Stimulated activated CD4-positive, alpha-beta T cell treated with anti-CD3 and anti-CD28 coated beads, Interleukin-12 subunit alpha, Interleukin-12 subunit beta, amount 100 ng/mL, for 48 hours (primary cell): ENCODE measurements at places on chromosomes 3 and 15.

DNA sequence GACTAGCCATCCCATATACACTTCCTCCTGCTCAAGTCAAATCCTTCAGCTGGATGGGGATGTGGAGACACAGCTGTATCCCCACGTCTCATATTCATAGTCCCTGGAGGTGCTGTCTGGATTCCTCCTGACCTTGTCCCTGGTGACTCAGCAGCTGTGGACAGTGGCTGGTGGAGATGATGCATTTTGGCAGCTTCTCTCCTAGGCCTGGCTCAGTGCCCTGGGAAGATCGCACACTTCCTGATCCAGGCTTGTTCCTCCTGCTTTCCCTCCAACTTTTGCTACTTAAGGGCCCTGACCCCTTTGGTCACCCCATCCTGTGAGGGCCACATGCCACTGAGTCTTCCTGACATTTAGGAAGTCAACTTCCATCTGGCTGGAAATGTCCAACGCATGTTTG is 44.4 kb downstream of the ADAMTSL3 start:
- no peak for DNase-seq

DNA sequence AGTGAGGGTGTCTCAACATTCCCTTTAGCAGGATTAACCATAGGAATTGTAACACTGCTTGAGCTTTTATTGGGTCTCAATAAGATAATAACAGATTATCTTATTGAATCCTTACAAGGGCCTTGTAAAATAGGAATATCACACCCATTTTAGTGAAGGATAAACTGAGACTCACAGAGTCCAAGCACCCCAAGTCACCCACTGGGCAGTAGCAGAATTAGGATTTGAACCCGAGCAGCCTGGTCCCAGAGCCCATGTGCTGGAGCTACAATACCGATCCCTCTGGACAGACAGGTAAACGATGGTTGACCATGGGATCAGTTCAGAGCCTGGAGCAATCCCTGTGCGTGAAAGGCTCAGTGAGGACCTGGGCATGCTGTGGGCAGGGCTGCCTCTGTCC is 56.3 kb upstream of the MRPS22 start:
- no peak for DNase-seq

- DNase-seq: no peak
Measured at GRCh38 chr3:21290557-21290956, 460.5 kb downstream of the ZNF385D start.

DNA sequence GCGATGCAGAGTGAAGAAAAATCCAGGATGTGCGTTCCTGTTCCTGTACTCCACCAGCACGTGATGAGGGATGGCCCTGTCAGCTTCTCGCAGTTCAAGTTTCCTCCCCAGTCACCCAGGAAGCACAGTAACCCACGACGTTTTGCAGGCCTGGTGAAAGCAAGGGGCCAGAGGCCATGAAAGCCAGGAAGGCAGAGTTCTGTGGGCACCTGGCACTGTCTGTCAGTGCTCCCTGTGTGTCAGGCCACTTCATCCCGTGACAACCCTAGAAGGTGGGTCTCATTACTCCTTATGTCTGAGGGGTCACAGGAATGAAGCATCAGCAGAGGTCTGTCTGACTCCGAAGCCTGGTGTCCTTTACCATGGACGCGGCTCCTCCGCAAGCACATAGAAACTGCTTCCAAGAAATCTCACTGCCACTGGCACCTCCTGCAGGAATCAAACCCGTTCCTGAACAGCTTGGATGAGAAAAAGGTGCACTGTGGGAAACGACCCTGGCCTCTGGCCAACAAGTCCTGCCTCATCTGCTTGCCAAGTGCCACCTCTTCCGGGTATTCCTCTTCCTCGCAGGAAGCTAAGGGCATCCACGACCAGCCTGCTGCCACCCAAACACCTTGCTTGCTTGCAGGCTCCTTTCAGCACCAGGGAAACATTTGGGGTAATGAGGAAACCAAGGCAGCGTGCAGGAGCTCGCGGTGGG is 14.6 kb downstream of the RAB43 start:
- DNase-seq: no peak

- no peak for DNase-seq
Measured at GRCh38 chr3:69488026-69488425, 102.1 kb upstream of the FRMD4B start.

- no peak for DNase-seq
Measured at GRCh38 chr3:143896486-143896885, 48.2 kb upstream of the SLC9A9 start.

GRCh38 chr3:27085829-27086730 is 283.1 kb downstream of the NEK10 start:
- DNase-seq: no peak

DNA sequence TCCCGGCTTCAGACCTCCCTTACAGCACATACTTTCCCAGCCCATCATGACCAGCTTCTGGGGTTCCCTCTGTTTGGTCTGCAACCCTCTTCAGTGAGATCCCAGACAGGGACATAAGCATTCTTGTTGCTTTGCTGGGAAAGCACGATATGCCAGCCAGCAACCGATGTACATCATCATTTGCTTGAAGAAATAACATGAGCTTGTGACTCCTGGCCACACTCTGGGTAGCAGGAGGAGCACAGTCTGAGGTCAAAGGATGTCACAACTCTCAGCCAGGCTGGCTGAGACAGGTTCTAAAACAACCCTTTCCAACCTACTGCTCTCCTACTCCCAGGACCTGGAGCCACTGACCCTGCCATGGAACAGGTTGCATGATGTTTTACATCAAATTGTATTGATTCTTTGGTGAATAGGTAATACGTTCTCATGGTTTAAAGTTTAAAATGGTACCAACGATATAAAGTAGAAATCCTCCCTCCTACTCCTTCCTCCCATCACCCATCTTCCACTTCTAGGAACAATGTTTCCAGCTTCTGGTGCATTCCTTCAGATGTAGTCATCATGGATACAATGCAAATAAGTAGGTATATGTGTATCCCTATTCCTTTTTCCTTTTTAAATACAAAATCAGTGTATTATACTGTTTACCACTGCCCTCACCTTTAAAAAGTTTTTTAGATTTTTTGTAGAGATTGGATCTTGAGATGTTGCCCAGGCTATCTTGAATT is 190.3 kb downstream of the OPA1 start:
- no peak for DNase-seq

DNA sequence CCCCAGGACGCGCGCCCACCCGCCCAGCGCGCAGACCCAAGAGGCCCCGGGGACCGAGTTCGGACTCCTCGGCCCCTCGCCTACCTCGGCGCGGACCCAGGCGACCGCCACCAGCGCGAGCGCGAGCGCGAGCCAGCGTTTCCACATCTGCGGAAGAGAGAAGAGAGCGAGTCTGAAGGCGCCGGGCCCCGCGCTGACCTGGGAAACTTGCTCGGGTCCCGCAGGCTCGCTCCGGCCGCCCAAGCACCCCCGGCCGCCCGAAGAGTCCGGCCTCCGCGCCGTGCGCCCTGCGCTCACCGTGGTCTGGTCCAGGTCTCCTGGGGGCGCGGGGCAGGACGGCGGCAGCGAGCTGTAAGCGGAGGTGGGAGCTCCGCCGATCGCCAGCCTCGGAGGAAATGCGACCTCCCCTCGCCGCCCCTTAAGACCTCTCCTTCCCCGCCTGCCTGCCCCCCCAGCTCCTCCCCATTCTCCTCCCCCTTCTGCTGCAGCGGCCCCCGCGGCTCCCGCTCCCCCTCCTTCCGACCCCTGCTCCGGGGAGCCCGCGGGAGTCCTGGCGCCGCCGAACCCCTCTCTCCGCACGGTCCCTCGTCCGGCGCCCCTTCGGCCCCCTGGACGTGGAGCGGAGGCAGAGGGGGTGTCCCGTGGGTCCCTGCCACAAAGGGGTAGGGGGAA is at the start of gene FSTL1:
FSTL1 (minus strand) TSS at position 393 of the 672 bp plus-strand sequence; CDS start at position 147, 246 bp downstream.
- no peak for DNase-seq

DNA sequence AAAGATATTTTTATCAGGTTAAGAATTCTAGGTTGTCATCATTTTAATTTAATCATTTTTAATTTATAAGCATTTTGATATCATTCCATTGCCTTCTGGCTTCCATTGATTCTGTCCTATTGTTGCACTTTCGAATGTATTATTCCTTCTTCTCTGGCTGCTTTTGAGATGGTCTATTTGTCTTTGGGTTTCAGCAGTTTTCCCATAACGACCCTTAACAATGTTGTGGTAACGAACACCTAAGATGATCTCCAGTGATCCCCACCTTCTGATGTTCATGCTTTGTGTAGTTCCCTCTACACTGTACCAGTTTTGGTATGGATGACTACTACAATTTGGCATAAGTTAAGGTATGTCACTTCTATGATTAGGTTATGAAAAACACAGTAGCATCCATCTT is 59.9 kb downstream of the MINAR1 start:
- DNase-seq: no peak

GRCh38 chr3:143795874-143796273 is 52.4 kb downstream of the SLC9A9 start:
- no peak for DNase-seq

- DNase-seq: no peak
Measured at GRCh38 chr3:52259035-52259434, 13.5 kb downstream of the PPM1M start.

- DNase-seq: no peak
Measured at GRCh38 chr3:148379763-148380382, 317.8 kb upstream of the AGTR1 start.

GRCh38 chr3:159082519-159082918 is 280.7 kb downstream of the MFSD1 start:
- DNase-seq: no peak

- no peak for DNase-seq
Measured at GRCh38 chr3:178203650-178204049, 332.6 kb upstream of the KCNMB2 start.

GRCh38 chr3:42421818-42422796 is 11.7 kb upstream of the LYZL4 start:
- no peak for DNase-seq

DNA sequence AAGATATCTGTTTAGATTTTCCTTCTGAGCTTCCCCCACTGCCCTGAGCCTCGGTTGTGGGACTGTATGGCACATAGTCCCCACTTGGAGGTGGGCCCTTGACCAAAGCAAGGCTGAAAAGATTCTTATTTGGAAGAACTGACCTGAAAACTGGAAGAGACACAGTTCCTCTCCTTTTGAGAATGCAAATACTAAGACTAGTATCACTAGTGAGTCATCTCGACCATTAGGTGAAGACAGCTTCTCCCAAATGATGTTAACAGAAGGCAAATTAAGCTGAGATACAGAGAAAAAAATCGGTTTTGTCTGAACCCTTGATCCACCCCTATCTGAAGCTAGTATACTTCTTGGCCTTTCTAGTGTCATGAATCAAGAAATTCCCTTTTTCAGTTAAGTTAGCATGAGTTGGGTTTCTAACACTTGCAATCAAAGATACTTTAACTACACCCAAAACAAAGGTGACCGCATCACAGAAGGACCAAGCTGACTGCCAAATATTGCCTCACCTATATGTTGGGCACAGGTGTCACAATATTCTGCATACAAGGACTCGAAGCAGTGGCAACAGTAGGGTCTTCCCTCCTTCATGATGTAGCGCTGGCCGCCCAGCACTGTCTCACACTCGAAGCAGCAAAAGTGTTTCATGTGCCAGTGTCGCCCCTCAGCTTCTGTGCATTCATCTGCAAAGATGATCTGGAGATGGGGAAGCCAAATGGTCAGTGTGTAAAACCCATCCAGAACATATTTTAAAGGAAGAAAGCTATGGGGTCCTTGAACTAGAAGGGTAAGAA is 72.4 kb downstream of the PRICKLE2 start:
- DNase-seq: no peak

DNA sequence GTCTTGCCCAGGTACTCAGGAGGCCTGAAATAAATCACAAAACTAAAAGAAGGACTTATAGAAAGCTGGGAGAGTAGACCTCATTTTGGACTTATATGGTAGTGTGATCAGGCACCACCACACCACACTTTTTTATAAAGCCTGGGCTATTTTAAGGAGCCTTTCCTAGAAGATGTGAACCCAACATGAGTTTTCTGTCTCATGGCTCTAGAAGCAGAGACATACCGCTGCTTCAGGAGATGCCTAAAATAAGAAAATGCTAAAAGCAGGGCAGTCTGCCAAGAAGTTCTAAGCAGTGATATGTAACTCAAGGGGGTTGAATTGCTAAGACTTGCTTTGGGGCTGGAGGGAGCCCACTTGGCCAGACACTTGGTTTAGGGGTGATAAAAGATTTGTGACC is 49.6 kb downstream of the SUMF1 start:
- no peak for DNase-seq

- no peak for DNase-seq
Measured at GRCh38 chr3:29481969-29482767, 201.3 kb downstream of the RBMS3 start.

- DNase-seq: no peak
Measured at GRCh38 chr15:78065973-78066946, 11.3 kb downstream of the TBC1D2B start.

DNA sequence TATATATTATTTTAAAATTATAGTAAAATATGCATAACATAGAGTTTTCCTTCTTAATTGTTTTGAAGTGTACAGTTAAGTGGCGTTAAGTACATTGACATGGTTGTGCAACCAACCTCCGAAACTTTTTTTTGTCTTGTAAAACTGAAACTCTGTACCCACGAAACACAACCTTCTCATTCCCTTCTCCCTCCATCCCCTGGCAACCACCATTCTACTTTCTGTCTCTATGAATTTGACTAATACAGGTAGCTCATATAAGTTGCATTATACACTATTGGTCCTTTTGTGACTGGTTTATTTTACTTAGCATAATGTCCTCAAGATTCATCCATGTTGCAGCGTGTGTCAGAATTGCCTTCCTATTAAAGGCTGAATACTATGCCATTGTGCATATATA is 179.4 kb downstream of the SATB1 start:
- no peak for DNase-seq

DNA sequence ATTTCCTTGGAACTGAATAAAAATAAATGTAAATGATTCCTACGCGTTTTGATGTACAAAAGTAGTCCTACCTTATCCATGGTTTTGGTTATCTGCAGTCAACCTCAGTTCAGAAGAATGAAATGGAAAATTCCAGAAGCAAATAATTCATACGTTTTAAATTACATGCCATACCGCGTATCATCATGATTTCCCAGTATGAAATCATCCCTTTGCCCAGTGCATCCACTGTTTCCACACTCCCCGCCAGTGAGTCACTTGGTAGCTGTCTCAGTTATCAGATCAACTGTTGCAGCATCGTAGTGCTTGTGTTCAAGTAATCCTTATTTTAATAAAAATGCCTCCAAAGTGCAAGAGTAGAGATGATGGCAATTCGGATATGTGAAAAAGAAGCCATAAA is 9.1 kb upstream of the MFSD1 start:
- no peak for DNase-seq

GRCh38 chr3:63724987-63725386 is 72.5 kb downstream of the SNTN start:
- no peak for DNase-seq

DNA sequence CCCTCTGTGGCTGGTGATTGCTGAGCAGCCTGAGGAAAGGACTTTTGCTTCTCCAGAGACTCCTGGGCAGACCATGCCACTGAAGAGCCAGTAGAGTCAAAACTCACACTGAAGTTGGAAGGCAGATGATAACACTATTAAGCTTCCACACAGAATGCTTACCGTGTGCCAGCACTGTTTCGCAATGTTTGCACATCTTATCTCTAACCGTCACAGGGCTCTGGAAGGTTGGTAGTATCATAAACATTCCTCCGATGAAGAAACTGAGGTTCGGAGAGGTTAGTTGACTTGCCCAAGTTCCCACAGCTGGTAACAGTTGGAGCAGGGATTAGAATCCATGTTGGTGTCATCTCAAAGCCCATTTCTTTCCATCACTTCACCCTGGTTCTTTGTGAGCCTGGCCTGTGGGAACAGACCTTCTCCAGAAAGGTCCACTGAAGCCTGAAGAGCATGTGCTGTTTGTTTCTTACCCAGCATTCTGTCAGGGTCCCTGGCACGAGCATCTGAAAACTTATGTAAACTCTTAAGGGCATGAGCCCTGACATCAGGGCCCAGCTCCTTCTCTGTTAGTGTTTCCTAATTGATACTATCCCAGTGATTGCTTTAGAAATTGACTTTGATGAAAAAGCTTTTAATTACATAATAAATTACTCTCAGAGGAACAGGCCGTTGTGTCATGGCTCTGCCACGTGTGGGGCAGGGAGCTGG is 77.0 kb upstream of the PRR23C start:
- DNase-seq: no peak
